ENCODE measurements at places on chromosomes 5 and 9.

DNA sequence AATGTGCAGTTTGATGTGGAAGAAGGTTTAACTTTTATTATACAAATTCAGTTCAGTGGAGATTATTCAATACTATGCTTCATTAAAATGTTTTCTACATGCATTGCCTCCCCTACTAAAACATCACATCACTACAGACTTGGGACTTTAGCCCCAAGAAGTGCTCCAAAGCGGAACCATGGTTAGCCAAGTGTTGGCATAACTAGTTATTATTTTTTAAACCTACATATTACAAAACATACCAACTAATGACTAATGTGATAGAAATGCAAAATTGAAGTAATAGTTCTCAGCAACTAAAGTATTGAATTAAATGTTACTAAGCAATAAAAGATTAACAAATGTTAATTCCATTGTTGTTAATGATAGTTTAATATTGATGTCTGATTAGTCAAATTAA lies 74.5 kb downstream of the XRCC4 start:
- DNase-seq = no peak
- no peaks in the 10 kb centered on the region for H3K27me3 ChIP-seq
- H3K4me1 ChIP-seq = peaks cover 3% of the 10 kb centered on the region
- H3K4me3 ChIP-seq = no peak overlapping the region

- H3K4me3 ChIP-seq = no peak overlapping the region
- H3K27ac ChIP-seq = peak overlapping the region; percentile 57
- no peak for DNase-seq
- H3K36me3 ChIP-seq = no peaks in the 10 kb centered on the region
Measured at GRCh38 chr9:37963936-37964739, 60.2 kb upstream of the SLC25A51 start.

DNA sequence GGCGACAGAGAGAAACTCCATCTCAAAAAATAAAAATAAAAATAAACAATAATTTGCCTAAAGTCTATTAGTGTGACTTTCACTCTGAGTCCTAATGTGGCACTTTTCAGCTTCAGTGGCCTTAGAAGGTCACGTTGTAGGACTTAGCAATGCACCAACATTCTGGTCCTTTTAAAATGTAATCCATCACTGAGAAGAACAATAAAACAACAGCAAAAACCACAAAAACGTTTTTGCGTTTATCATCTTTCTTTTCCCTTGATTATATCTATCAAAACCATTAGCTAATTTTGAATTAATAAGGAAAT lies 190.1 kb upstream of the ZNF608 start:
- no peak overlapping the region for H3K4me3 ChIP-seq
- H3K36me3 ChIP-seq = no peaks in the 10 kb centered on the region
- H3K27ac ChIP-seq = no peak overlapping the region

DNA sequence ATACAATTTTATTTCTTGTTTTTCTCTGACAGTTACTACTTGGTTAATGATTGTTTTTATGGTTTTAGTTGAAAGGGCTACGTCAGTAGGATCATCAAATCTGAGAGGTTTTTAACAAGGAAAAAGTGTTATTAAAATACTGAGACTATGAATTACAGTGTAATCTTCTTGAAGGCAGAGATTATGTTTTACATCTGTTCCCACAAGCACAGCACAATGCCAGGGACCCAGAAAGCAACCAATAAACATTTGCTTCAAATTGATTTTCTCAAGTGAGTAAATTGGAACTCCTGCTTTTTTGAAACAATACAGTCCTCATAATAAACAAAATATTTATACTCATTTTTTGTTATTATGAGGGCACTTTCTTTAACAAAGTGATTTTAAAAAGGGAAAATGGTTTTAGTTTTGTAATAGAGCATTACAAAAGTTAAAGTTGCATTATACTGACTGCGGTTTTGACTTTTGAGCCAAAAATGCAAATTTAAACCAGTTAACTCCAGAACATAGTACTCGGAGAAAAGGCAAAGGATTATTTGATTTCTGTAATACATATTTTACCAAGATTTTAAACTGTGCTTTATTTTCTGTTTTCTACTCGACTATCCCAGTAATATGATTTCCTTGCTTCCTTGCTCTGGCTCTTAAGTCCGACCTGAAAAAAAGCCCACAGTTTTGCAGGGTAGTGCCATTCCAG lies 176.9 kb downstream of the GDNF start:
- H3K27me3 ChIP-seq = no peaks in the 10 kb centered on the region
- H3K36me3 ChIP-seq = no peaks in the 10 kb centered on the region
- no peak overlapping the region for H3K27ac ChIP-seq
- DNase-seq = no peak
- peaks cover 12% of the 10 kb centered on the region for H3K4me1 ChIP-seq
- H3K4me3 ChIP-seq = no peak overlapping the region

- H3K4me1 ChIP-seq = peaks cover 18% of the 10 kb centered on the region
- H3K4me3 ChIP-seq = no peak overlapping the region
- no peak for DNase-seq
- H3K27me3 ChIP-seq = no peaks in the 10 kb centered on the region
- no peak overlapping the region for H3K27ac ChIP-seq
Measured at GRCh38 chr5:72949481-72949880, 6.4 kb upstream of the FCHO2 start.
